ENCODE measurements at places on chromosomes 3 and 15.

DNA sequence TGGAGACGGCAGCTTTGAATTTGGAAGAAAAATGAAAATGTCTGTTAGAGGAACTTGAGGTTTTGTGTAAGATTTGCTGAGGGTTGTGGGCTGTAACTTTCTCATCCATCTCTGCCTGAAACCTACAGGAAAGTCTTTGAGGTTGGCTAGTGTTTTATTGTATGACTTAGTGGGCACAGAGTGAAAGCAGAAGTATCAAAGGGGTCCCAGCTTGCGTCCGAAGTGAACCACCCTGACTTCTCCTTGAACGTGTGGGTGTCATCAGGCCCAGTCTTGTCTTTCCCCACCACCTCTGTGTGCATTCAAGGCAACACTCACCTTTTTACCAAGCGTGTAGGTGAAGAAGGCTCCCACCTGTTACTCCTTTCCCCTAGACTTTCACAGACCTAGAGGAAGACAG lies 682.1 kb upstream of the CFAP20DC start:
- no peak for DNase-seq

- peak; percentile 40 for DNase-seq
Observed at GRCh38 chr3:58835086-58835485, 168.5 kb upstream of the FAM3D start.

GRCh38 chr15:72342385-72342784 lies 22.4 kb upstream of the CELF6 start:
- no peak for DNase-seq

DNA sequence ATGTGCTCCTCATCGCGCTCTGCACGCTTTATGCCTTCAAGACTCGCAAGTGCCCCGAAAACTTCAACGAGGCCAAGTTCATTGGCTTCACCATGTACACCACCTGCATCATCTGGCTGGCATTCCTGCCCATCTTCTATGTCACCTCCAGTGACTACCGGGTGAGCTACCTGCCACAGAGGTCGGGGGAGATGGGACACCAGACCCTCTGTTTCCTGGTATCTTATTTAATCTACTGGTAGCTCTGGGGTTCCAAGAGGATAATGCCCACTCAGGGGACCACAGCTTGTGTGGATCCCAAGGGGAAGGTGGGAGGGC lies 9.1 kb downstream of the GRM2 start:
- no peak for DNase-seq

- no peak for DNase-seq
Observed at GRCh38 chr3:133476971-133477375, 77.1 kb downstream of the BFSP2 start.

DNA sequence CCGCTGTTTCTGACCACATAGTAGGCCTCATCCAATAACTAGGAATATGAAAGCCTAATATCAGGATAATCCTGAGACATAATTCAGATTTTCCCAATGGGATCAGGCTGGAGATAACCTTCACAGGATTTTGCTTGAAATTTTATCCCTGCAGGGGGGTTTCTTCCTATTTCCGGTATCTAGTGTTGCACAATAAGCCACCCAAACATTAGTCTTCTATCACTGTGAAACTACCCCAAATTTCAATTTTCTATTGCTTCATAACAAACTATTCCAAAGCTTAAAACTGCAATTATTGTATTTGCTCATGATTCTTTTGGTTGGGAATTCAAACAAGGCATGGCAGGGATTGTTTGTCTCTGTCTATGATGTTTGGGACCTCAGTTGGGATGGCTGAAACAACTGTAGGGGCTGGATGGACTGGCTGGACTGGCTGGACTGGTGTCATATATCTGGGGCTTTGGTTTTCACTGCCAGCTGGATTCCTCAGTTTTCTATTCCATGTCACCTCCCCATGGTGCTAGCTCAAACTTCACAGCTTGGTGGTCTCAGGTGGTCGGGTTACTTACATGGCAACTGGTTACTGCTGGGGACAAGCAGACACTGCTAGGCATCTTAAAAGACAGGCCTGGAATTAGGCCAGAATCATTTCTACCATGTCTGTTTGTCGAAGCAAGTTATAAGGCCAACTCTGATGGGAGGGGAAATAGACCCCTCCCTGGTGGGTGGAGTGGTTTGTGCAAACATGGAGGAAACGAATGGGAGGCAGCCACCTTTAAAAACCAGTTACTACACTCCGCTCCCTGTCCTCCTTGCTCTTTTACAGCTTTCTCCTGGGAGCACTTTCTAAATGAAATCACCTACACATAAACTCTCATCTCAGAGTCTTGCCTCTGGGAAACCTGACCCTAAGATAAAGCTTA lies 88.2 kb upstream of the STT3B start:
- DNase-seq: no peak

DNA sequence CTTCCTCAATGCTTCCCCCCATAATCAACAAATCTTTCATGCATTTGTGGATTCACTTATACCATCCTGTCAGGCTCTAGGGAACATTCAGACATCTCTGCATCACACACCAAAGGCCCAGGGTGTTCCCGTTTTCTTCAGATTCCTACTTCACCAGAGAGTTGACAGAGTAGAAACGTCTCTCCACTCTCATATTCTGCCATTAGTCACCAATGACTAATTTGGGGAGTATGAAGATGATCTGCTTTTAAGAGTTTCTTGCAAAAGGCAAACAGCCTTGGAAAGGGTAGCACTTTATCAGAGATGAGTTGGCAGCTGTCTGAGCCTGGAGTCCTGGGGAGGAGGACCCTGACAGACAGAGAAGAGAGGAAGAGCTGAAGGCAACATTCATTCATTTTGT lies 55.8 kb upstream of the DGKG start:
- peak; percentile 77 for DNase-seq

- peak; percentile 38 for DNase-seq
Observed at GRCh38 chr3:188687389-188687788, 484.4 kb upstream of the TPRG1 start.

- DNase-seq: no peak
Observed at GRCh38 chr3:129597087-129597999, 9.1 kb downstream of the PLXND1 start.

DNA sequence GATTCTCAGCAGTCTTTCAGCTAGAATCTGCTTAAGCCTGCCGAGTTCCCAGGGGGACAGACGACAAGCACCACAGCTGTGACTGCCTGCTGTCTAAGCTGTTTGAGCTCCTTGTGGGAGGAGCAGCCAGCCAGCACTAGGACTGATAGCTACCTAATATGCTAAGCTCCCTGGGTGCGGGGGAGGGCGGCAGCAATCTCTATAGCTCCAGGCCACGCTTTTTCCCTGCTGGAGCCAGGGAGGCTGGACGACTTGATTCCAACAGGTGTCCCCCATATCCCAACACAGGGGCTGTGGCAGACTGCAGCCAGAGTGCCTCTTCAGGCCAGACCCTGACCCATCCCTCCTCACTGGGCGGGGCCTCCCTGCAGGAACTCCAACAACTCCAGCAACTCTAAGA lies 134.1 kb upstream of the ARPP21 start:
- DNase-seq: no peak

GRCh38 chr3:155302481-155302880 lies 9.0 kb upstream of the STRIT1 start:
- no peak for DNase-seq

GRCh38 chr3:10517627-10518026 lies 12.2 kb upstream of the ATP2B2 start:
- no peak for DNase-seq

DNA sequence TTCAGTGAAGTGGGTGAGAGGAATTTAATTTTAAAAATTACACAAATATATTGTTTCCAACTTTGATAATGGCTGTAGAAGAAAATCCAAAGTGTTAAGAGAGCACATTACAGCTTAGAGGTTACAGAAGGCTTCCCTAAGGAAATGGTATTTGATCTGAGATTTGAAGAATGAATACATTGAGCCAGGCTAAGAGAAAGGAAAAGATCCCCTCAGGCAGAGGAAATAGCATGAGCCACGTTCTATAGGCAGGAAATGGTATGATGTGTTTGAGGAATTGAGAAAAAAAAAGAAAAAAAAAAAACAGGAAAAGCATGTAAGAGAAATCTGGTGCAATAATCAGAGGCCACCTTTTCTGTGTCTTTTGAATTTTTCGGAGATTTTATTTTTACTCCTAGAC lies 48.6 kb downstream of the UNC13C start:
- no peak for DNase-seq

DNA sequence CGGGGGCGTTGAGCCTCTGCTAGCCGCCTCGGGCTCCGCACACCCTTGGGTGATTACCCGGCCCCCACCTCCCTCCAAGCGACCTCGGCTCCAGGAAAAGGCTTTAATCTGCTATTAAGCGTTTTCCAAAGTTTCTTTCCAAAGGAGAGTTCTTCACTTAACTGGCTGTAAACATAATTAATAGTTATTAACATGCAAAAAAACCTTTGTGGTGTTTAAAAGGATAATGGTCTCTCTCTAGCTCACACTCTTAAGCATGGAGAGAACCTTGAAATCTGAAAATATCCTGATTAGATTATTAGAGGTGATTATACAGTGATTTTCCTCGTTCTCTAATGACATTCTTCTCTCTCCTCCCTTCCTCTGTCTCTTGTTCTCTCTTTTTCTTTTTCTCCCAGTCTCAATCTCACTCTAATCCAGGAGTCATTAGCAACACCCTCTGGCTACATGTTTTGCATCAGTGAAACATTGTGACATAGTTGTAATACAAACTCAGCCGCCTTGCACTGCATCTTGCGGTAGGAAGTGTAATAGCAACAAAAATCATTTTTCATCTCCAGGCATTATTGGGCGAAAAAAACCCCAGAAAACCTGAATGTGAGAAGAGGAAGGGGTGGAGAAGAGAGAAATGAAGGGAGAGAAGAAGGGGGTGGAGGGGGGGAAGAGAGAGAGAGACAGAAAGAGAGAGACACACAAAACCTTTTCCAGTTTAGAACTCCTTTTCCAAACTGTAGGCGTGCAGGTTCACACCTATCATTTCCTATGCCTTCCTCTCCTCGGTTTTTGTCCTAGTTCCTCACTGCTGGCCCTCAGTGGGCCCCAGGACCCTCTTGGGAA lies 24.4 kb downstream of the NR2F2 start:
- DNase-seq: no peak

- DNase-seq: no peak
Observed at GRCh38 chr3:17544632-17545031, 197.8 kb downstream of the TBC1D5 start.

- no peak for DNase-seq
Observed at GRCh38 chr3:22419261-22419660, 668.3 kb upstream of the ZNF385D start.

- DNase-seq: no peak
Observed at GRCh38 chr15:52718551-52718950, 39.4 kb upstream of the ATOSA start.

DNA sequence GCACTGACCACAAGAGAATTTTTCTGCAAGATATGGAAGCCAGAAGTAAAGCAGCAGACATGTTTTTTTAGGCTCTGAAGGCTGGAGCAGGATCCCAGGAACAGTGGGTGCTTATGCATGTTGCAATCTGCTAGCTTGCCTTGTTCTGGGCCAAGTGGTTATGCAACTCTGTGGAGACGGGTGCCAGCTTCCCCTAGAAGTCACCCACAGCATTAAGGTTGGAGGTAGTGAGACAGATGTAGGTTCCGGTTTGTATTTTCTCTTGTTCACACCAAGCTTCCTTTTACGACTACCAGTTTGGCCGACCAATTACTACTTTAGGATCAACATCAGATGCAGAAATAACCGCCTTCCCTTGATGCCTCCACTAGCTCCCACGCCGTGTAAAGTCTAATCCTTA lies 11.1 kb downstream of the DPH3 start:
- no peak for DNase-seq

- DNase-seq: no peak
Observed at GRCh38 chr15:64515196-64515595, 54.8 kb downstream of the ZNF609 start.

DNA sequence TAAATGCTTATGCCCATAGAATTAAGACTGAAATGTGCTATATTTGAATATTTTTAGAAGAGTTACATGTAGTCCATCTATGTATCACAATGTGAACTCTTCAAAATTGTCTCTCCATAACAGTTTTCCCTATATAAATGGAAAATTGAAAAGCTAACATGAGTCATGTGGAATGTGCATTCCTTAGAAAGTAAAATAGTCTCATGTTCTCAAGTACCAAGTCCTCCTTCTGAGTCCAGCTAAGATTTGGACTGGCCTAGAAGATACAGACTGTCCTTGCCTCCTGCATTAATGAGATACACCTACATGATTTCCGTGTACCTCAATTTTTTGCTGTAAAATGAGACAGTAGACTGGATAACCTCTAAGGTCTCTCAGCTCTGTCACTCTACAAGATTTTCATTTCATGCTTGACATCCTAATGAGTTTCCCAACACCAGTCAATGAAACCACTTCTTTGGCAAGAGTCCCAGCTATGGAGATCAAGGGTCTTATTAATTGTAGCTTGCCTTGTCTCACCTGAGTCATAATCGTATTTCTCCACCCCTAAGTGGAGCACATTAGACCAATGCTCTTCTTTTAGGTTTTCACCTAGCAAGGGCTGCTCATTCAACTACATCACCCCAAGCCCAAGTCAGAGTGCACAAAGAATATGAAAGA lies 350.6 kb upstream of the IL12A start:
- no peak for DNase-seq

DNA sequence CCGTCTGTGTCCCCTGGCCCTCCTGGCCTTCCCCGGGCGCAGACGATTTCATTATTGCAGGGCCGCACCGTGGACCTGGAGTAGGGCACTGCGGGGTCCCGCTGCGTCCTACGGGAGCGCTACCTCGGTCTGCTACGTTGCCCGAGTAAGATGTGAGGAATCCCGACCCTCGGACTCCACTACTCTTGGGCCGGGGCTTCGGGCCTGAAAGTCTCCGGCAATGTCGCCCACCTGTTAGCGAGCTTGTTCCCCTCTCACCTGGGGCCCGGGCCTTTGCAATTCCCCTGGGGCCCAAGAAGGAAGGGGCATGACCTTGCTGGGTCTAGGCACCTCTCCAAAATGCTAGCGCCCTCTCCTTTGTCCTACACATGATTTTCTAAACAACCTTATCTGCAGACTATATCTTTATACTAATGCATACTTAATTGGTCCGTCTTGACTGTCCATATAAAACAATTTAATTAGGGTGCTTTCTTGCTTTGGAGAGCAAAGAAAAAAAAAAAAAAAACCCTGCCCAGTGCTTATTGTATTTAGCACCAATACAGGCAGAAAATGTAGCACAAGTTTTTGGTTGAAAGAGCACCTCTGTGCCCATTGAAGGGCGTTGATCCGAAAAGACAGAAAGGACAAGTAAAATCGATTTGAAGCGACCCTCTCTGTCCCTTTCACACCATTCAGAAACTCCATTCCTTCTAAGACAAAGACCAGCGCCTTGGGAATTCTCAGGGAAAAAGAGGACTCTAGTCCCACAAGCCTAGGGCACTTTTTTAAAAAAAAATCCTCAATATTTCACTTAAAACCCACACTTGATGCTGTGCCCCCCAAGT lies 7.0 kb upstream of the NR2F2 start:
- DNase-seq: no peak

GRCh38 chr15:101258238-101259144 lies 6.6 kb upstream of the CHSY1 start:
- DNase-seq: no peak

DNA sequence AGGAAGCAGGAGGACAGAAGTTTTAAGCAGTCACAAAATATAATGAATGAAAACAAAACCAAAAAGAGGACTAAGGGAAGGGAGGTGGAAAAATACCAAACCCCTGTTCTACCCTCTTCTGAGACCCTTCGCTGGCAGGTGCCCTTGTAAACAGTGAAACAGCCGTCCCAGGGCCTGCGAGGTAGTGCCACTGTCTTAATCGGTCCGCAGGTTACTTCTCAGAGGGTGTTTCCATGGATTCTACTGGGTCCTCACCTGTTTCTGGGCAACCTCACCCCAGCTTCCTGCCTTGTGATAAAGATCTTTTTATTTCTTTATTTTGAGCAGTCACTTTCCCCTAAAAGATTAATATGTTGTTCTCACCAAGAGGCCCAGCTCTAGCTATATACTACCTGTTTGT lies 65.3 kb downstream of the SLC30A4 start:
- no peak for DNase-seq

- no peak for DNase-seq
Observed at GRCh38 chr3:49324768-49325167, 15.1 kb downstream of the USP4 start.

Measured in AG04449 (cell line).